ENCODE measurements at places on chromosomes 16 and 17. TPM values are rescaled to one million over a fixed set of nuclear protein-coding genes. Genes with fewer than 3 reads are reported as not detected.

- no peak for DNase-seq
Measured at GRCh38 chr17:9116861-9117568, 95.7 kb downstream of the NTN1 start.

DNA sequence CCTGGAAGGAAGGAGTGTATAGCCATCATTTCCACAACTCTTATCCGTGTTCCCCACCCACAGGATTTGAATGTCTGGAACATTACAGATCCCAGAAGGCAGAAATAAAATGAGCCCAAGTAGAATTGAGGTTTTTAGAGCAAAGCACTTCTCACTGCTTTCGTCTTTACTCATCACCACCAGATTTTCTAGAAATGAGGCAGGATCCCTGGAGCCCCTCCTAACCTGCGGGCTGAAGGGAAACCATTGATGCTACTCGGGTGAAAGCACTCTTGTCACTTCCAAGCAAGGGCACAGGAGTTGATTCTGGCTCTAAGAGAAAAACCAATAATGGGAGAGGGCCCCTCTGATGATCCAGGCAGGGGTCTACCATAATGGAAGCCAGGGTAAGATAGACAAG, 2.8 kb upstream of the ALDOC start:
- DNase-seq: no peak

LAT gene
- 3.7 TPM for total RNA-seq

SLC52A1 gene
- 0.54 TPM for total RNA-seq

GRCh38 chr16:48596326-48596725, 13.7 kb downstream of the N4BP1 start:
- DNase-seq: no peak
